ENCODE measurements at places on chromosomes 5 and 9.

- no peak for DNase-seq
These were observed 598 bp downstream of the PCDHA2 start for GRCh38 chr5:140795259-140795641.

DNA sequence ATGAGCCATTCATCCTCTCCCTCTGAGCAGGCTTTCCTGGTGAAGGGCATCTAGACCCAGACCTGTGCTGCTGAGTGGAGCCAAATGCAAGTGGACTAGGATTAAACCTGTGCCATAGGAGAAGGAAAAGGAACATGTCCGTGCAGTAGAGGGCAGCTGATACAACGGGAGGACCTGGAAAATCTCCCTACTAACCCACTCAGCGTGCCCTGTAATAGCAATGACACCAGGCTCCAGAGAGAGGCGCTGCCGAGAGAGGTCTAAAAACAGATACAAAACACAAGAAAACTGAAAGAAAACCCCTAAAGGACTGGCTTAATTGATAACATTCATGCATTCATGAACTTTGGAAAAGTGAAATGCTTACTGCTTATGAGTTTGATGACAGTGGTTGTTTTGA is 60.8 kb downstream of the PFDN1 start:
- no peak for DNase-seq

- no peak for DNase-seq
These were observed 5.1 kb upstream of the HSPA5 start for GRCh38 chr9:125246261-125246667.

DNA sequence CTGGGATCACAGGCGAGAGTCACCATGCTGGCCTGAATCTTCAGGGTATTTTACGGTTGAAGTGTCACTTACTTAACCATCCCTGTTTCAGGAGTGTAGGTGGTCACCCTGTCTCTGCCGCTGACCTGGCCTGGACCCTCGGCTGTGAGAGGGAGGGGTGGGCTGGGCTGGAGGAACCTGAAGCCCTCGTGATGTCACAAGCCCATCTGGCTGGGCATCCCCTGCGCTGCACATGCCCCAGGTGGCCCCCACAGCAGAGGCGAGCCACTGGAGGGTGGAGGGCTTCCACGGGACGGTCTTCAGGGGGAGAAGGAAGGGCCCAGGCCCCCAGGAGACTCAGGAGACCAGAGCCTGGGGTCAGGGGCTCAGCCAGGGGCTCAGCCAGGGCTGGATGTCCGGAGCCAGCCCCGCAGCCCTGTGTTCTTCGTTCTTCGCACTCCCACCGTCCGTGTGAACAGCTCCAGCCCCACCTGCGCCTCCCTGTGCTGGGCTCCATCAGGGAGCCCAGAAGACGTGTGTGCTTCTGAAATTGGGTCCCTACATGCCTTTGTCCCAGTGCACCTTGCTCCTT is 7.6 kb upstream of the AHRR start:
- no peak for DNase-seq

DNA sequence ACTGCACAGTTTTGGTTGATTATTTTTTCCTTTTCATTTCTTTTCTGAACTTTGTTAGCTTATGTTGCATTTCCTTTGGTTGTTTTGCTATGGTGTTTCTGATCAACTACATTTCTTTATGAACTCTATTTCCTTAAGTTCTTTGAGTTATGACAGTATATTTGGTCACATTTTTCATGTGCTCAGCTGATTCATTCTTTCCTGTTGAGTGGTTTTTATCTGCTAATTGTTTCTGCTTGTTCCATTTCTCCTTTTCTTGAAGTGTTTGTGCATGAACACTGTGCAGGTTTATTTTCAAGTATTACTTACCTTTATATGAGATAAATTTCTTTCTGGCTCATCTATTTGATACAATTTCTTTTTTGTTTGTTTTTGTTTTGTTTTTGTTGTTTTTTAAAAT is 50.9 kb upstream of the MACIR start:
- peak; percentile 28 for DNase-seq

Measured in Kasumi-1 (cell line).